Activated T-helper 1 cell treated with anti-CD3 and anti-CD28 coated beads, Interleukin-12 subunit alpha, Interleukin-12 subunit beta, Interleukin-2, Interleukin-4 antibody, amounts not matched to agents 30 ng/mL and 10 ng/mL and 1 ng/mL, durations not matched to agents 14 hours and 24 hours and 36 hours (primary cell): ENCODE measurements at places on chromosomes 6 and 20. TPM values are rescaled to one million over a fixed set of nuclear protein-coding genes. Genes with fewer than 3 reads are reported as not detected.

GRCh38 chr20:51500311-51500710, 42.2 kb downstream of the NFATC2 start:
- peaks cover 52% of the 10 kb centered on the region for H3K36me3 ChIP-seq
- DNase-seq, result peak; percentile 48
- no peak overlapping the region for H3K4me3 ChIP-seq
- H3K27ac ChIP-seq, result peak overlapping the region; percentile 81
- H3K4me1 ChIP-seq, result peaks cover 86% of the 10 kb centered on the region
- no peaks in the 10 kb centered on the region for H3K27me3 ChIP-seq

- H3K27ac ChIP-seq, result peak overlapping the region; percentile 14
- H3K36me3 ChIP-seq, result peaks cover 19% of the 10 kb centered on the region
- H3K27me3 ChIP-seq, result peaks cover 2% of the 10 kb centered on the region
- no peak overlapping the region for H3K4me3 ChIP-seq
- H3K4me1 ChIP-seq, result peaks cover 18% of the 10 kb centered on the region
- no peak for DNase-seq
Measured at GRCh38 chr6:130557481-130558112, 191.8 kb downstream of the TMEM200A start.

DNA sequence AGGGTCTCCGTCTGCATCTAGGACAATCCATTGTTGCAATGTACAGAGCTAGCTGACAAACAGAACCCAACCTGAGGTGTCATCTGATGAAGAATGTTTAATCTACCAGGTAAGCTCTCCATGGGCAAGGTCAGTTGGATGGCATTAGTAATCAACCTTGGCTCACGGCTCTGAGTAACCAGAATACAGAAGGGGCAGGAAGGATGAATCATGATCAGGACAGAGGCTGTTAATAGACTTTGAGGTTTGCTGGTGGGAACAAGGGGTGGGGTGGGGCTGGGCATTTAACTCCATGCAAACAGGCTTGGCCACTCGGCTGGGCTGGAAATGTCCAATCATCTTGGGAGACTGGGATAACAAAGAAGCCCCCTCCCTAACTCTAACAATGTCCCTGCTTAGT, 77.1 kb upstream of the MRPS10 start:
- peaks cover 55% of the 10 kb centered on the region for H3K4me1 ChIP-seq
- H3K36me3 ChIP-seq, result peaks cover 32% of the 10 kb centered on the region
- H3K27ac ChIP-seq, result peak overlapping the region; percentile 65
- no peak overlapping the region for H3K4me3 ChIP-seq

- H3K27ac ChIP-seq, result no peak overlapping the region
- no peaks in the 10 kb centered on the region for H3K36me3 ChIP-seq
- no peaks in the 10 kb centered on the region for H3K4me1 ChIP-seq
- no peak overlapping the region for H3K4me3 ChIP-seq
Measured at GRCh38 chr6:3965071-3965718, 113.7 kb downstream of the FAM217A start.

- H3K27me3 ChIP-seq, result peaks cover 2% of the 10 kb centered on the region
- H3K4me3 ChIP-seq, result no peak overlapping the region
- no peak overlapping the region for H3K27ac ChIP-seq
- no peaks in the 10 kb centered on the region for H3K36me3 ChIP-seq
- DNase-seq, result no peak
Measured at GRCh38 chr6:150448221-150448620, 79.4 kb downstream of the IYD start.

DNA sequence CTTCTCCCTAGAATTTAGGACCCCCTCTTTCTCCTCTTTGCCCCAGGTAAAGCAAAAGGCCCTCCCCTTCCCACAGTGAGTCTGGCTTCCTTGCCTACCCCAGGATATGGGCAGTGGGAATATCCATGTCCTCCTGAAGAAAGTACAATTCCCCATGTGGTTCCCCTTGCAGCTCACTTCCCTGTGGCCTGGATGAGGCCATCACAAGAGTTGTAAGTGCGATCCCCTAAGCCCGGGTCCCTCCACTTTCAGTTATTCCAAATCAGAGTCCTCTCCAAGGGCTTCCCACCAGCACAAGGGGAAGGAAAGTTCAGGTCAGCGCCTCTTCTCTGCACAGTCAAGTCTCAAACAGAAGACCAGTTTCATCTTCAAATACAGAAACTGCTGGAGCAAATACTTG, 10.2 kb upstream of the PTPN1 start:
- H3K27me3 ChIP-seq, result peaks cover 3% of the 10 kb centered on the region
- no peaks in the 10 kb centered on the region for H3K36me3 ChIP-seq
- H3K27ac ChIP-seq, result no peak overlapping the region

The TP53TG5 gene
- total RNA-seq, result 0.07 and 0.08 TPM in 2 replicates

The APOM gene
- 1.8 and 3.7 TPM in 2 replicates for total RNA-seq

DNA sequence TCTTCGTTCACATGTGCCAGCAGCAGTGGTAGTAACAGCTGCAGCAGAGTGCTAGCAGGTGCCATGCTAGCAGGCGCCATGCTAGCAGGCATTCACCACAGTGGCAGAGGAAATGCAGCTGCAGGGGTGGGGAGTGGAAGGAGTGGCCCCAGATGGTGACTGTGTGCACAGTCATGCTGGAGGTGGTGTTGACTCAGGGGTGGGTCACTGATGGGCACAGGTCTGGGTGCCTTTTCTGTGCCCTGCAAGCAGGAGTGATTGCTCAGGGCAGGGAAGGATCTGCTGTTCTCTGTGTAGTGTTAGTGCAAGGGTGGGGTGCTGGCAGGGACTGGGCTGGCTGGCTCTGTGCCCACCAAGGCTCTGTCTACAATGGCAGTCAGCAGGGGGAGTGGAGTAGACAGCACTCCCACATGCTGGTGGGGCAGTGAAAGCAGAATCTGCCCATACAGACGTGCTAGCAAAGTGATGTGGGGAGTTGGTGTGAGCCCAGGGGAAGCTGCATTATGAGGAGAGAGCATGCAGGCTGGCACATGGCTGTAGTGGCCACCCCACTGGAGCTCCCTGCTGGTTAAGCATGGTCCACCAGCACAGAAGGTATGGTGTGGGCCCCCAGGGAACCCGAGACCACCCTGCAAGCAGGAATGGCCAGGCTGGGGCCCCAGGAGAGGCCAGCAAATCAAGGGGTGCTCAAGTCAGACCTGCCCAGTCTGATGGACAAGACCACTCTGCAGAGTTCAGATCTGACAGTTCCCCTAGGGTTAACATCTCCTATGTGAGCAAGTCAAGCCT, 11.4 kb upstream of the TSPYL4 start:
- peaks cover 9% of the 10 kb centered on the region for H3K36me3 ChIP-seq
- H3K4me1 ChIP-seq, result peaks cover 6% of the 10 kb centered on the region
- no peak for DNase-seq
- H3K27ac ChIP-seq, result no peak overlapping the region
- peaks cover 2% of the 10 kb centered on the region for H3K27me3 ChIP-seq

The RHAG gene
- not detected in 2 replicates for total RNA-seq

- peak; percentile 73 for DNase-seq
- H3K4me1 ChIP-seq, result peaks cover 59% of the 10 kb centered on the region
- H3K36me3 ChIP-seq, result peaks cover 28% of the 10 kb centered on the region
- peak overlapping the region; percentile 88 for H3K27ac ChIP-seq
- no peaks in the 10 kb centered on the region for H3K27me3 ChIP-seq
Measured at GRCh38 chr20:58306421-58307261, 2.9 kb upstream of the RAB22A start.

DNA sequence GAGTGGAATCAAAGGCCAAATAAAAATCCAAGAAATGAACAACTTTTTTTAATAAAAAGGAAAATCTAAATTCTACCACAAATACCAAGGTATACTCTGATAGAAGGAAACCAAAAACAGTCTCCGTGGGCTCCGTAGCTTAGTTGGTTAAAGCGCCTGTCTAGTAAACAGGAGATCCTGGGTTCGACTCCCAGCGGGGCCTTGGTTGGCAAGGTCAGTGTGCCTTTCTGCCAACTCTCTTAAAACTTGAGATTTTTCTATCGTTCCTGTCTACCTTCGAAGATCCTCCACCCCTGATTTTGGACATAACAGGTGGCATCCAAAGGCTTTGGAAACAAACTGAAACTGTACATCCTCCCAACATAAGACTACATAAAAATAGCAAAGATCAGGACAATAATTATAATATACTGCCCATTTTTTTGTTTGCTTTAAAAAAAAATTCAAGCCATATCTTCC, 197.9 kb downstream of the TRIM27 start:
- peaks cover 22% of the 10 kb centered on the region for H3K4me1 ChIP-seq
- no peak overlapping the region for H3K27ac ChIP-seq
- peaks cover 48% of the 10 kb centered on the region for H3K27me3 ChIP-seq
- no peak for DNase-seq
- no peaks in the 10 kb centered on the region for H3K36me3 ChIP-seq

- DNase-seq, result no peak
- no peak overlapping the region for H3K27ac ChIP-seq
- H3K36me3 ChIP-seq, result no peaks in the 10 kb centered on the region
- H3K4me3 ChIP-seq, result no peak overlapping the region
- H3K4me1 ChIP-seq, result no peaks in the 10 kb centered on the region
- peaks cover 7% of the 10 kb centered on the region for H3K27me3 ChIP-seq
Measured at GRCh38 chr20:37541326-37541725, 13.7 kb upstream of the BLCAP start.

The SLC22A7 gene
- total RNA-seq, result not detected in 2 replicates

- H3K27ac ChIP-seq, result no peak overlapping the region
- H3K4me1 ChIP-seq, result peaks cover 42% of the 10 kb centered on the region
- peaks cover 11% of the 10 kb centered on the region for H3K27me3 ChIP-seq
- H3K4me3 ChIP-seq, result no peak overlapping the region
- no peak for DNase-seq
- H3K36me3 ChIP-seq, result peaks cover 5% of the 10 kb centered on the region
Measured at GRCh38 chr6:26094036-26094435, 6.8 kb downstream of the HFE start.

The SAYSD1 gene
- 12.1 and 12.9 TPM in 2 replicates for total RNA-seq
